ENCODE measurements at places on chromosomes 5 and 9. TPM values are rescaled to one million over a fixed set of nuclear protein-coding genes. Genes with fewer than 3 reads are reported as not detected.

GRCh38 chr5:34022121-34022705 lies 14.4 kb upstream of the AMACR start:
- no peak for DNase-seq

DNA sequence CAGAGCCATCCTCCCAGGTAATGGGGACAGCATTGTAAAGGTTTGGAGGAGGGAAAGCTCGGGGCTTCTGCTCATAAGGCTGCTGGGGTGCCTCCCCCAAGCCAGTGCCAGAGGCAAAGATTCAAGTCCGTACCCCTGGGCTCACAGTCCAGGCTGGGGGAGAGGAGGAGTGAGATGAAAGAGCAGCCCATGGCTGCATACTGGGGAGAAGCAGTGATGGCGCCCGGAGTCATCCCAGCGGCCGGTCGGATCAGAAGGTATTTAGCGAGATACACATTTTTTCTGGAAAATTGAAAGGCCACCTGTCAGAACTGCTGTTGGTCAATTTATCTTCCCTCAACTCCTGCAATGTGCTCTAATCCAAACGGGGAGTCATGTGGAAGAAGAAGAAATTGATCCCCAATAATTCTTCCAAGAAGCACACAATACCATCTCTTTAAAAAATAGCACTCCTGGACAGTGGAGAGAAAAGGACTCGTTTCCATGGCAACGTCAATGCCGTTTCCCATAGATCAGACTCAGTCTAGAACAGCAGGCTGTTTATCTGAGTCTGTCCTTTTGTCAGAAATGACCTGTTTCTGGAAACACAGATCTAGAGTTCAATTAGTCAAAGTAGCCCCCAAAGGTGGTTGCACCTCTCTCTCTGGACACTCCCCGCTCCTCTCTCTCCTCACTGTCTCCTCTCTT lies 65.9 kb downstream of the NSG2 start:
- DNase-seq = no peak

Gene MYMK
- total RNA-seq = not detected

Gene AK8
- total RNA-seq = 0.56 TPM

- DNase-seq = peak; percentile 37
Observed at GRCh38 chr5:134070725-134071613, 43.5 kb upstream of the TCF7 start.

- DNase-seq = no peak
Observed at GRCh38 chr5:35939639-35940038, 1.2 kb upstream of the CAPSL start.

DNA sequence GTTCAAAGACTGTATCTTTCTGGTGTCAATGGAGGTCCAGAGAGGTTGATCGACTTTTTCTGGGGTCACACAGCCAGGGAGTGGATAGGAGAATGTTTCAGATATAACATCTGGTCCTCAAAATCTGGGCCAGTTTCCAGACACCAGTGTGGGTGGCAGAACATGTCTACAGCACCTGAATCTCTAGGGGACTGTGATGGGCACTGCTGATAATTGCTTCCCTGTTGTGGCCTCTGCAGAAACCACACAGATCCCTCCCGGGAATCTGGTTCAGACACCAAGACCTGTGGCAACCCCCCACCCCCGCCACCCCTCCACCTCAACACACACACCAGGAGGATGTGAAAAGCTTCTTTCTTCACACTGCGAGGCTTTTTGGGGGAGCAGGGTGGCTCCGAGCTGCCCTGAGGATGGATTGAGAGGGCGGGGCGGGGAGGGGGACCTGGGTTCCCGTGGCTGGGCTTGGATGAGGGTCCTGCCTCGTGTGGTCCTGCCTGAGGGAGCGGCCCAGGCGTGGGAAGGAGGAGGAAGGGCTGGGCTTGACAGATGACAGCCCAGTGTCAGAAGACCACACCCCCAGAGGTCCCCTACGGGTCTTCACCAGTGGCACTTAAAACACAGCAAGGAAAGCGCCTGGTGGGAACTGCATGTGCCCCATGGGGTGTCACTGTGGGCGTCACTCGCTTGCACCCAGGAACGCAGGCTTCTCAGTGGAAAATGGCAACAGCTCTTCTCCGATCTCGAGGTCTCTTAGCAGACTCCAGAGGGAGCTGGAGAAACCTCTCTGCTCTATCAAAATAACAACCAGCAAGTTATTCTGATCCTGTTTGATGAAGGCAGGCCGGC lies 55.2 kb downstream of the TRIP13 start:
- no peak for DNase-seq
